NCI-H510A (cell line): ENCODE measurements at places on chromosomes 5 and 9.

GRCh38 chr5:34496701-34497469 is 159.2 kb upstream of the RAI14 start:
- peak; percentile 43 for DNase-seq

DNA sequence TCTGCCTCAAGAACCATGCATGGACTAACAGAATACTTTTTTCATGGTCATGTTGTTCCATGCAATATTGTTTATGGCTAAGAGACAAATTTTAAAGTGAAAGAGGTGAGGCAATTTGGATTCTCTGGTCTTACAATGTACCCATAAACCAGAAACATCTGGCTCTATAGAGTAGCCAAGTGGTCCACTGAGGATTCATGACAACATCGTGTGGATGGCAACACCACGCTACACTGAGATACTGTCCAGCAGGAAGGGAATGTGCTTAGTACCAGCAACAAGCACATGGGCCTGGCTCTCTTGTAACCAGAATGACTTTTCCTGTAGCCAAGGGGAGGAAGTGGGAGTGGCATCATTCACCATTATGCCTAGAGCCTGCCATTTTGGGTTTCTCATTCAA is 218.2 kb downstream of the GADD45G start:
- no peak for DNase-seq

DNA sequence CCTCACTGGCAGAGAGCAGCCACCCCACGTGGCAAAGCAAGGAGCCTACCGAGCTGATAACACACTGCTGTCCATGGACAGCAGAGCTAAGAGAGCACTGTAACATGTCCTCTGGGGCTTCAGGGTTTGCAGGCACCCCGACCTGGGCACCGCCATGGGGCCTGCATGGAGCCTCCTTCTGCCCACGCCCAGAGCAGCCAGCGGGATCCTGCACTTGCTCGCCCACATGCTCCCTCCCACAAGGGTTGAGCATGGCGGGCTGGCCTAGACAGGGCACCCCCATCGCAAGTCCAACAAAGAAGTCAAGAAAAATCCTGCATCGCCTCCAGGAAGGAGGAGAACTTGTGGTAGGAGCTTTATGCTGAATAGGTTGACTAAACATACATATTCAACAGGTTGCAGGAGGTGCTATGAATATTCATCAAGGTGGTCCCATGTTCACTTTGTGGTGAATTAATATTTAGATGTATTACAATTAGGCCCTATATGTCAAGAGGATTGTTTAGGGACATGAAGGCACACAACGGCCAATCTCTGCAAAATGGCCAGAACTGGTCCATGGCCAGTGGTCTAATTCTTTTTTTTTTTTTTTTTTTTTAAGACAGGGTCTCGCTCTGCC is 3.8 kb upstream of the MIGA2 start:
- no peak for DNase-seq

- DNase-seq: no peak
Observed at GRCh38 chr5:34047143-34047542, 4.1 kb upstream of the C1QTNF3 start.

GRCh38 chr5:129917224-129917623 is 13.0 kb downstream of the CHSY3 start:
- no peak for DNase-seq

- no peak for DNase-seq
Observed at GRCh38 chr5:132283423-132284043, 10.7 kb upstream of the SLC22A4 start.

DNA sequence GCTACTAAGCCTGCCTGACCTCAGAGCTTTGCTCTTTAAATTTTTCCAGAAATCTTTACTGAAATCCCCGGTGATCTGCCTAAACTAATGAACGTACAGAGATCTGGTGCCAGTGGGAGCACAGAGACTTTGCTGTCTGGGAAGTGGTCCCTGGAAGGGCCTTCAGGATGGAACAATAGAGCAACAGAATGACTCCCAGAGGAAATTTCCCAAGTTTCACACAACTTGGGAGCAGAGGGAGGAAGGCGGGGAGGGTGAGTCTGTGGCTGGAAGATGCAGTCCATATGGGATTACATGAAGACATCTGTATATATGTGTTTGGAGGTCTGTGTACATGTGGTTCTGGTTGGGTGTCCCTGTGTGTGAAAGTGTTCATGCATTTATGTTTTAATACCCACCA is 638.3 kb downstream of the CCDC171 start:
- no peak for DNase-seq
